Fibroblast of skin of scalp (primary cell): ENCODE measurements at places on chromosomes 2 and 18.

DNA sequence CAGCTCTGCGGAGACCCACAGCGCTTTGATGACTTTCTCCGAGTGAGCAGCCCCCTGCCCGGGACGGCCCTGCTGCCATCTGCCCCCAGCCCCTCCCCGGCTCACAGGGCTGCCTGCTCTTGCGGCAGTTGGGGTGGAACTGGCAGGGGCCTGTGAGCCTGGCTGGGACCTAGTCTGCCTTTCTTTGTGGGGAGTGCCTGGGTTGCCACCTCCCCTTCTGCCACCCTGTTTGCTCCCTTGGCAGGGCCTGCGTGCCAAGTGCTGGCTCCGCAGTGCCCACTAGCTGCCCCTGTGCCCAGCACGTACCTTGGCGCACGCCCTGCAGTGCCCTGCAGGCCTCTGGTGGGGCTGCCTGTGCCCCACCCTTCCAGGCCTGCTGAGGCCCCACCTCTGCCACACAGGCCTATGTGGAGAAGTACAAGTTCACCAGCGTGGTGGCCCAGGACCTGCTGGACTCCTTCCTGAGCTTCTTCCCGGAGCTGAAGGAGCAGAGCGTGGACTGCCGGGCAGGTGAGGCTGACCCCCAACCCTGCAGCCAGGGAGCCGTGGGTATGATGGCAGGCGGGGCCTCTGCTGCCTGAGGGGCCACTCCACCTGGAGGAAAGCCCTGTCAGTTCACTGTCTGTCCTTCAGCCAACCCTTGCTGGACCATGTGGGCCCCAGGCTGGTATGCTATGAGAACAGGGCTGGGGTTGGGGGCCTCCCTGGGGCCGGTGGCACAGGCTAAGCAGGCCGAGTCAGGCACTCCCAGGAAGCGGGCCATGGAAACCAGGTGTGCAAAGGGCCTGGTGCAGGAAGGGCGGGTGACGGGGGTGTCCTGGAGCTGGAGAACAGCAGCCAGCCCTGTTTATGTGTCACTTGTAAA, 7.0 kb downstream of the RNPEPL1 start:
- DNase-seq: no peak

GRCh38 chr2:204264621-204265140, 280.6 kb upstream of the PARD3B start:
- no peak for DNase-seq

DNA sequence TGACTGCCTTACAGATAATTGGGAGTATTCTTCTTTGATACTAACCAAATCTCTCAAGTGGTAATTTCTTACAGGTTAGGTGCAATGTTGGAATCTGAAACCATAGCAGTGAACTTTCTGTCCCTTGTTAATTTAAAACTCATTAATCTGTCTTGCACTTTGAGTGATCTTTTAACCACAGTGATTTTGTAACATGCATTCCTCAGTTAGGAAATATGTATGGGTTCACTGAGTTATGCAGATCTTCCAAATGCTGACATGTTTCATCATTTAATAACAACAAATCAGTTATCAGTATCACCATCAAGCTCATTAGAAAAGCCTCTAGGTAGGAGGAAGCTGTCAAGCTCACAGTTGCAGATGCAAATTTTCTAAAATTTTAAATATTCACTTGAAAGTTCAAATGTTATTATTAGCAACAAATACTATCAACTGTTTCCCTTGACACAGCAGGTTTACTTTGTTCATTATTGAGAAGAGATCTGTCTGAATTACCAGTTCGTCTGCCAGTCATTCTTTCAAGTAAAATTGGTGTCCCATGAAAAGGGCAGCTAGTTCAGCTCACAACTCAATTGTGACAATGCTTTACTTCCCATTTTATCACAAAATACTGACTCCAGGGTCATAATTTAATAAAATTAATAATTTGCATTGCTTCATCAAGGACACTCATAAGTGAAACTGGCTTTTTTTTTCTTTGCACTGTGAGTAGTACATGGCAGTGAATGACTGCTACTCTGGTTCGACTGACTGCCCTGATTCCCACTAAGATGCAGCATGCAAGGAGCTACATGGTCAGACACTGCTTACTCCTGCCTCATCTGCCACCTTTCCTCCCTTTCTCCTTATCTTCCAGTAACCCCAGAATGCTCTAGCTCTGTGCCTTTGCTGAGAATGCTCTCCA, 31.6 kb downstream of the SUCLG1 start:
- peak; percentile 48 for DNase-seq

- peak; percentile 13 for DNase-seq
Observed at GRCh38 chr2:8580316-8581233, 101.3 kb upstream of the ID2 start.

- DNase-seq: no peak
Observed at GRCh38 chr2:160201849-160202539, 1.9 kb upstream of the ITGB6 start.

DNA sequence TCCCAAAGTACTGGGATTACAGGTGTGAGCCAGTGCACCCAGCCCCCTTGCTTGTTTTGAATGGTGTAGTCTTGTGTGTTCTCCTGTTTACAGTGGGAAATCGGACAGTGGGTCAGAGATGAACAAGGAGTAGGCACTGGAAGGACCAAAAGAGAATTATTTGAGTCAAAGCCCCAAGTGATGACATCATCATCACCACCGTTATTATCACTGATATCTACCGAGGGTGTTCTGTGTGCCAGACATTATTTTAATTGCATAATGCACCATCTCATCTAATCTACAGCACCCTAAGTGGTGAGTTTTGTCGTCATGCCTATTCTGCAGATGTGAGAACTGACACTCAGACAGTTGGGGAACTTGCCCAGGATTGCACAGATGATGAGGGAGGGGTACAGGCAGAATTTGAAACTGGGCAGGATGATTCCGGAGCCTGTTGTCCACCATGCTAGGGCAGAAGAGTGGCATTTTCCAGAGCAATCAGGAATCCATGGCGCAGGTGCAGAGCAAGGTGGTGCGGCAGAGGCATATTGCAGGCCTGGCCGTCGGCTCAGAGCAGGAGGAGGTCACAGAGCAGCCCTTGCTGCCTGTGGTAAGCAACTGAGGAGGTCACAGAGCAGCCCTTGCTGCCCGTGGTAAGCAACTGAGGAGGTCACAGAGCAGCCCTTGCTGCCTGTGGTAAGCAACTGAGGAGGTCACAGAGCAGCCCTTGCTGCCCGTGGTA, 137.0 kb upstream of the HDAC4 start:
- no peak for DNase-seq

DNA sequence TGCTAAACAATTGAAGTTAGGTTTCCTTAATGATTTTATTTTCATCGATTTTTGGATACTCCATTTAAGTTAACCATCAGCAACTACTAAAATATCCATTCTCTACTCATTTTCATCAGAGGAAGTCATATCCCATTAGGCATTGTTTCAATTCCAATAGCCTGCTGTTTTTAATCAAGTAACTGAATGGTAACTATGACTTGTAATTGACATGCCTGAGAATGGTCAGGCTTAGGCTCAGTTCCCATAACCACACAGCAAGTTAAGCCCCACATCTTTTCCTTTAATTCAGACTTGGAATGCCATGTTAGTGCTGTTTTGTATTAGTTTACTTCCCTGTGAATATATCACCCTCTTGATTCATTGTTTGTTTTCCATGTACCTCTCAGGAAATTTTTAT, 398.8 kb downstream of the ARHGAP15 start:
- peak; percentile 80 for DNase-seq

GRCh38 chr2:102487761-102488462, 14.9 kb downstream of the SLC9A4 start:
- DNase-seq: peak; percentile 92

- no peak for DNase-seq
Observed at GRCh38 chr2:112187805-112188596, 49.8 kb downstream of the FBLN7 start.

GRCh38 chr2:120883607-120884440, 148.2 kb downstream of the GLI2 start:
- DNase-seq: no peak

- no peak for DNase-seq
Observed at GRCh38 chr2:35526741-35527140, 828.8 kb upstream of the CRIM1 start.

- DNase-seq: no peak
Observed at GRCh38 chr2:172472446-172473033, 45.2 kb downstream of the ITGA6 start.

- no peak for DNase-seq
Observed at GRCh38 chr2:36605273-36605672, 7.3 kb upstream of the FEZ2 start.

GRCh38 chr2:206266130-206267125, 8.0 kb upstream of the ZDBF2 start:
- no peak for DNase-seq

GRCh38 chr18:36308711-36309435, 11.4 kb downstream of the FHOD3 start:
- no peak for DNase-seq

- no peak for DNase-seq
Observed at GRCh38 chr2:179682756-179683155, 178.7 kb downstream of the ZNF385B start.

DNA sequence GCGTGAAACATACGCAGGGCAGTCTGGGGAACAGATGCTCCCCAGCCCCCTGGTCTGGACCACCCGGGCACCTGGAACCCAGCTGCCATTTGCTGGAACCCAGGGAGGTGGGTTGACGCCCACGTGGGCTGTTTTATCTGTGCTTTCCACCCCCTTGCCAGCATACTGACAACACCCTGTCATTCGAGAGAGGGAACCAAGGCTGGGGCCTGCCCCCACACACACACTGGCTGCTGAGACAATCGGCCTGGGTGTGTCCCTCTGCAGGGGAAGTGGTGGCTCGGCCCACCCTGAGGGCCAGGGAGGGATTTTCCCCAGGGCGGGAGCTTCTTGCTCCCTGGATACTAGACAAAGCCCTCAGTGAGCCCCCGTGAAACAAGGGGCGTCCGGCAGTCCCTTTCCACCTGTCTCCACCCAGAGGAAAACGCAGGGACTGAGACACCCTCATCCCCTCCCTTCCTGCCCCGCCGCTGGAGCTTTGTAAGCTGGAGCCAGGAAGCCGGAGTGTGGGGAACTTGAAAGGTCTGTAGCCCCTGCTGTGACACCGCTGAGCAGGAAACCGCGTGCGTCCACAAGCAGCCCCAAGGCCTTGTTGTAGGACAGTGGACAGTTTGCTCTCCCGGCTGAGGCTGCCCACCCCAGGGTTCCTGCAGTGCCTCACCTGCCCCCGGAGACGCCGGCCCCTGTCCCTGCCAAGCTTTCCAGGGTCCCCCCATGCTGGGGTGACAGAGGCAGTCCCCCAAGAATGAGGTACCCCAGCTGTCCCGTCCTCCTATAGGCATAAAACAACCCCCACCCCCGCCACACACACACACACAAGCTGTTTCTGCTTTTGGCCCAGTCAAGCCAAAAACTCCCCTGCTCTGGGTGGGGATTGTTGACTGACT, 14.1 kb upstream of the KLF11 start:
- DNase-seq: peak; percentile 39

GRCh38 chr2:165371356-165371755, 98.1 kb upstream of the CSRNP3 start:
- DNase-seq: no peak

- no peak for DNase-seq
Observed at GRCh38 chr18:13243363-13243762, 24.8 kb downstream of the LDLRAD4 start.
